NCI-H510A (cell line): ENCODE measurements at places on chromosomes 12 and 14.

DNA sequence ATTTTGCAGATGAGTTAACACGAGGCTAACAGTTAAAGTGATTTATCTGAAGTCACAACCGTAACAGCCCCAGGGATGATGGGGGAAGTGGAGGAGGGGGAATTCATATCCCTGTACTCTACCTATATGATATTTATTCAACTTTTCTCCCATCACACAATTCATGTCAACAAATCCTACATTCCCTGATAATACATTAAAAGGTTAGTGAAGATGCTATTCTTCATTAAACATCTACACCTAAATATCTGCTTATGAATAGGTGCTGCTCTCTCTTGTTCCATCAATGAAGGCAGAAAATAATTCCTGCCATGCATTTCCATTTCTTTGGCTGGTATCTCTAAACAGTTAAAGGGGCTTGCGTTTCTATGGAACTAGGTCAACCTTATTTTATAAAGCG lies 6.8 kb downstream of the YBX3 start:
- no peak for DNase-seq

GRCh38 chr14:100202712-100203111 lies 36.2 kb upstream of the YY1 start:
- no peak for DNase-seq

- no peak for DNase-seq
Measured at GRCh38 chr14:66444271-66444927, 41.8 kb upstream of the CCDC196 start.

GRCh38 chr12:131044136-131044535 lies 90.4 kb downstream of the ADGRD1 start:
- no peak for DNase-seq

DNA sequence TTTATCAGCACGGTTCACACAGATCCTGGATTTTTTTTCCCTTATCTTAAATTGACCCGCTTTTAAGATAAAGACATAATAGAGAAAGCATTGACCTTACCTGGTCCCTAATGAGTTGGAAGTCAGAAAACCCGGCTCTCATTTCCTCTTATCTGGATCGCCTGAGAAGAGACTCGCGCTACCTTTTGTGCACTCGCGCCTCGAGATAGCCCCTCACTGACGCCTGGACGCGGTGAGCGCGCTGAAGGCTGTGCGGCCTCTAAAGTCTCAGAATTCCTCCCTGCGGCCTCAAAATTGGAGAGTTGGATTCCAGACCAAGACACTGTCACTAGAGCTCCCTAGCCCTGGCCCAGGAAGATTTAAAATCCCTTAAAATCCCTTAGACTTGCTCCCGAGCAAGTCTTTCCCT lies 7.0 kb downstream of the NKX2-1 start:
- no peak for DNase-seq

DNA sequence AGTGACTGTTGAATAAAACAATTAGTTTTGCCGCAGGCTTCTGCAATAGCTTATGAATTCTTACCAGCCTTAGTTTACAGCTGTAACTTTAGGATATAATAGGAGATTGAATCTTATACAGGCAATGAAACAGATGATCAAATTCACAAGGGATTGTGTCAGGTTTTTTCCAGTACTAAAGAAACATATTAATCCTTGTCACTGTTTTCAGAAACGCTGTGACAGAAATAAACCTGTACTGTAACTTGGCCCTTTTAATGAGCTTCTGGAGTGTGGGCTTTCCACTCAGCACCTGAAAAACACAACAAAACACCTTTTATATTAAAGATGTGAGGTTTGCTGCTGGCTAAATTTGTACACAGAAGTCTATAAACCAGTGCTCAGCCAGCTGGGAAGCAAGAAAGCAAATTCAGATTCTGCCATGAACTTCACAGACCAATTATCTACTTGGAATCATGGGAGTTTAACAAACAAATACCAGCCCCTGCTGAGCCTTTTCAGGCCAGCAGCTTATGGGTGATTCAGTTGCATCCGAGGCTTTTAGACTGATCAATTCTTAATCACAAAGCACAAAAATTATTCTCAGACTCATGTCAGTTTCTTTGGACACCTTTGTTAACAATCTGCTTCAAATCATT lies 109.5 kb downstream of the FOXG1 start:
- DNase-seq: peak; percentile 6

GRCh38 chr14:33150666-33151428 lies 212.2 kb downstream of the NPAS3 start:
- no peak for DNase-seq

DNA sequence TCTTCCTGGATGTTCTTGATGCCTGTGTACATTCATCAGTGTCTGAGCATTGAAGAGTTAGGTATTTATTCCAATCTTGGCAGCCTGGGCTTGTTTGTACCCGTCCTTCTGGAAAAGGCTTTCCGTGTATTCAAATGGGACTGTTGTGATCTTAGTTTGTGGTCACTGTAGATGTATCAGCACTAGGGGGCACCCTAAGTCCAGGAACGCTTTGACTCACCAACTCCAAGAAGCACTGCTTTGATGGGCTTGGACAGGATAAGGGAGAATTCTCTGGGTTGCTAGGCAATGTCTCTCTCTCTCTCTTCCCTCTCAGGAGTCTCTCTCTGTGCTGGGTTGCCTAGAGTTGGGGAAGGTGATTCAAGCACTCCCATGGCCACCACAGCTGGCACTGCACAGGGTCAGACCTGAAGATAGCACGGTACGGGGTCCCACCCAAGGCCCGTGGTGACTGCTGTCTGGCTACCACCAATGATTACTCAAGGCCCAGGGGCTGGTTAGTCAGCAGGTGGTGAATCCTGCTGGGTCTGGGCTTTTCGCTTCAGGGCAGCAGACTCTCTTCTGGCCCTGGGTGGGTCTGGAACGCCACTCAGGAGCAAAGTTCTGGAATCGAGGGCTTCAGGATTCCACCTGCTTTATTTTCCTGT lies 211.1 kb upstream of the RGS6 start:
- no peak for DNase-seq
